Kidney (tissue), 22 donors: ENCODE measurements at places on chromosomes 2 and 18. TPM values are rescaled to one million over a fixed set of nuclear protein-coding genes. Genes with fewer than 3 reads are reported as not detected.

DNA sequence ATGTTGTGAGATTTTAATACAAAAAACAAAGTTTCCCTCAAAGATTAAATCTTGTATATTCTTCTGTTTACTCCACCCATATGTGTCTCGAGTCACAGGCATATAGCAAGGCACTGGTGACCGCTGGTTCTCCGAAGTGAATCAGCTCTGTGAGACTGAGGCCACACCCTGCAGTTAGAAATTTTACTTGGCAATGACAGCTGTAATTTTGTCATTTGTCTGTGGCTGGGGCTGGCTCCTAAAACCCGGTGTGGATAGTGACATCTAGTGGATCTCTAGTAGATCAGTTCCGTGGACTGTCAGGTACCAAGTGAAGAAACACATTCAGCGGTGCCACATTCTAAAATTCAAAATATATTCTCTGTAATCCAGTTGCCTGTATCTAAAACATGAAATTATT, 278.0 kb downstream of the NEDD4L start:
- peak; percentile 57 for DNase-seq

DNA sequence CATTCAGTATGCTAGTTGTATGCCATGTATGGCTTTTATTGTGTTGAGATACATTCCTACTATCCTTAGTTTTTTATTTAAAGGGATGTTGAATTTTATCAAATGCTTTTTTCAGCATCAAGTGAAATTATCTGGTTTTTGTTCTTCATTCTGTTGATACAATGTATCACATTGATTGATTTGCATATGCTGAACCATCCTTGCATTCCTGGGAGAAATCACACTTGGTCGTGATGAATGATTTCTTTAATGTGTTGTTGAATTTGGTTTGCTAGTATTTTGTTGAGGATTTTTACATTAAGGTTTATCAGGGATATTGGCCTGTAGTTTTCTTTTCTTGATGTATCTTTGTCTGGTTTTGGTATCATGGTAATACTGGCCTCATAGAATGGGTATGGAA, 49.7 kb downstream of the CD28 start:
- no peak for DNase-seq

- no peak for DNase-seq
These were observed 72.7 kb downstream of the CLIP4 start for GRCh38 chr2:29187926-29188325.

GRCh38 chr18:4854671-4855070, 342.4 kb downstream of the AKAIN1 start:
- DNase-seq, result no peak

DNA sequence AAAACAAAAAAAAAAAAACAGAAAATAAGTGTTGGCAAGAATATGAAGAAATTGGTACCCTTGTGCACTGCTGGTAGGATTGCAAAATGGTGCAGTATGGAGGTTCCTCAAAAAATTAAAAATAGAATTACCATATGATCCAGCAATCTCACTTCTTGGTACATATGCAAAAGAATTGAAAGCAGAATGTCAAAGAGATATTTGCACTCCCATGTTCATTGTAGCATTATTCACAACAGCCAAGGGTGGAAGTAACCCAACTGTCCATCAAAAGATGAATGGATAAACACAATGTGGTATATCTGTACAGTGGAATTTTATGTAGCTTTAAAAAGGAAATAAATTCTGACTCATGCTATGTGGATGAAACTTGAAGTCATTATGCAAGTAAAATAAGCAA, 72.8 kb upstream of the POU3F3 start:
- no peak for DNase-seq

DNA sequence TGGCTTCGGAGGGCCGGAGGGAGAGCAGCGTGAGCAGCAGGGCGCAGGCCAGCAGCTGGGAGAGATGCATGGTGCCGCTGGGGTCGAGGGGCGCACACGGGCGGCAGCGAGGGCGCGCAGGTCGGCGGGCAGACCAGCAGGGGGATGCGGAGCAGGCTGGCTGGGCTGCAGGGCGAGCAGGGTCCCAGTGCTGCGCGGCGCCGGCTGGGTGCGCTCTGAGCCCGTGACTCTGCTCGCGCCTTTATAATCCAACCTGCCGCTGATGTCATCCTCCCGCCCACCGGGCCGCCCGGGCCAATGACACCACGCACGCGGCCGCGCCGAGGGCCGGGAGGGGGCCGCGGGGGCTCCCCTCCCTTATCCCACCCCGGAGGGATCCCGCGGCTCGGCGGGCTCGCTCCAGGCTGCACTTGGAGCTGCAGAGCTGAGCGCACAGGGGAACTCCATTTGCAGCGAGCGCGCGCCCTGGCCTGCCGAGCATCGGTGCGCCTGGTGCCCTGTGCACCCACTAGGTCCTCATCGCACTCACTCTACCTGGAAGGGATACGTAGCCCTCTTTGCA, at the start of gene NPPC:
NPPC (minus strand) TSS at position 217 of the 562 bp plus-strand sequence; CDS start at position 70, 147 bp downstream.
- DNase-seq, result peak; percentile 86

GRCh38 chr2:177964892-177965291, 107.7 kb downstream of the PDE11A start:
- no peak for DNase-seq

DNA sequence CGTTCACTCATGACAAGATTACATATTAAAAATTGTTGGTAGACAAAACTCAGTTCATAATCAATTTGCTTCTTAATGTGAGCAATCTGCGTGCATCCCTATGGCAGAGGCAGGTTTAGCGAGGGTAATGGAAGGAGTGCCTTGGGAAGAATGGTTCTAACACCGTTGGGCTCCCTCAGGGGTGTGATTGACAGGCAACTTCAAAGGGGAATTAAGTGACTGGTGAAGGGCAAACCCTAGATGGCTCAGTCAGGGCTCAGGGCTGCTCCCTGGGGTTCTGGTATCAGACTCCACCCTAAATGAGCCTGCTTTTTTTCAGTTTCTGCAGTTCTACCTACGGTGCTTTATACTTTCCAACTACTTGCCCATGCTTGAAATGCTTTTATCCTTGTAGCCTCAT, 419.5 kb upstream of the CELF4 start:
- no peak for DNase-seq

- peak; percentile 28 for DNase-seq
These were observed 318.1 kb upstream of the HS6ST1 start for GRCh38 chr2:128636802-128637147.

DNA sequence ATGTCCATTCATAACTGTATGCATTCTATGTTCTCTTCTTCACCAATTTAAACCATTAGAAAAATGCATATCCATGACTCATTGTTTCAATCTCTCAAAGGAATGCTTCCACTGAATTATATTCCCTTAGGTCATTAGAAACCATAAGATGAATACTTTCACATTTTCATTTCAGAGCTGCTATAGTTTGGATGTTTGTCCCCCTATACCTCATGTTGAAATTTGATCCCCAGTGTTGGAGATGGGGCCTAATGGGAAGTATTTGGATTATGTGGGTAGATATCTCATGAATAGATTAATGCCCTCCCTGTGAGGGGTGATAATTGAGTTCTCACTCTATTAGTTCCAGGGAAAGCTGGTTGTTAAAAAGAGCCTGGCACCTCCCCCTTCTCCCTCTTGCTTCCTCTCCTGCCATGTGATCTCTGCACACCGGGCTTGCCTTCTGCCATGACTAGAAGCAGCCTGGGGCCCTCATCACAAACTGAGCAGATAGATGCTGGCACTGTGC, 35.7 kb downstream of the THUMPD2 start:
- no peak for DNase-seq

- no peak for DNase-seq
These were observed 804.5 kb upstream of the POU3F3 start for GRCh38 chr2:104049438-104049837.

DNA sequence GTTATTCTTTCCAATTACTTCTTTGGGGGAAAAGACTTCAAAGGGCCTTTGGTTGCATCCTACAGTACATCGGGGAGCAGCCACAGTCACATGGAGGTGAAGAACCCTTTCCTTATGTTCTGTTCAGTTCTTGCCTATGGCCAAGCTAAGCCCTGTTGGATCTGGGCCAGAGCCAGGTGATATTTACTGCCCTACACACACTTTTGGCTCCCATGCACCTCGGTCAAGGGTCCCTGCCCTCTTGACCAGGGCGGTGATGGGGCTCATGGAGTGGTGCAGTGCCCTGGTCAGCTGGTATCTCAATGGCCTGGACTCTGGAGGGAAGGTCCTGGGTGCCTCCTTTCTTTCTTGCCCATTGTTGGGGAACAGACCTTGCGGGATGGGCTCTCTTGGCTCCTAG, 98.7 kb downstream of the VAPA start:
- DNase-seq, result no peak

- no peak for DNase-seq
These were observed 9.6 kb upstream of the ALPK2 start for GRCh38 chr18:58638441-58638840.

GRCh38 chr2:68458981-68459380, 8.1 kb downstream of the FBXO48 start:
- no peak for DNase-seq

GRCh38 chr2:196066291-196067087, 2.1 kb downstream of the DNAH7 start:
- peak; percentile 52 for DNase-seq

GRCh38 chr18:36372903-36373311, 75.4 kb downstream of the FHOD3 start:
- DNase-seq, result no peak

DNA sequence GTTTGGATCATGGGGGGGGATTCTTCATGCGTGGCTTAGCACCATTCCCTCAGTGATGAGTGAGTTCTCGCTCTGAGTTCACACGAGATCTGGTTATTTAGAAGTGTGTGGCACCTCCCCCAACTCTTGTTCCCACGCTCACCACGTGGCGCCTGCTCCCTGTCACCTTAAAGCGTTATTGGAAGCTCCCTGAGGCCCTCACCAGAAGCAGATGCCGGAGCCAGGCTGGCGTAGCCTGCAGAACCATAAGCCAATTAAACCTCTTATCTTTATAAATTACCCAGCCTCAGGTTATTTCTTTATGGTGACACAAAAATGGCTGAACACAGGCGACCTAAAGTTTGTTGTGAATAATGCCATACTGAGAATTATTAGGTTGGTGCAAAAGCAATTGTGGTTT, 10.5 kb upstream of the MTCL1 start:
- DNase-seq, result no peak

GRCh38 chr18:69840001-69840400, 107.7 kb downstream of the CD226 start:
- no peak for DNase-seq

- no peak for DNase-seq
These were observed 125.5 kb upstream of the XIRP2 start for GRCh38 chr2:166762746-166763145.

DNA sequence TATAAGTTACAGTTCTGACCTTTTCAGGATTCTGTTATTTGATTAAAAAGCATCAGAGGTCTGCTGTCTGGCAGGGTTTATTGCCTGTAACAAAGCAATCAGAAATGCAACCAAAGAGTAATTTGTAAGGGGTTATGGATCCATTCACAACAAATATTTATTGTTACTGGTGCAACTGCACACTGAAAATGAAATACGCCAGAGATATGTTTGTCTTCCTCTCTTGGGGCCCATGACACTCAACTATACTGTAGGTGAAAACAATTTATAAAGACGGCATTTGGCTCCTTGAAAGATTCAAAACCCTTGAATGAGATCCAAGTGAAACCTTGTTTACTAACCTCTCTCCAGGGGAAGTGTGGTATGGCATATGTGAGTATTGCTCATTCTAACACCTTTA, 452.2 kb downstream of the MBD2 start:
- DNase-seq, result no peak

GRCh38 chr2:235463893-235464292, 29.9 kb upstream of the AGAP1 start:
- DNase-seq, result no peak

GRCh38 chr18:23735021-23735464, 45.8 kb downstream of the LAMA3 start:
- DNase-seq, result no peak

GRCh38 chr2:209471037-209471436, 47.2 kb downstream of the MAP2 start:
- DNase-seq, result no peak

- no peak for DNase-seq
These were observed 91.8 kb downstream of the LOXHD1 start for GRCh38 chr18:46565256-46565655.

DNA sequence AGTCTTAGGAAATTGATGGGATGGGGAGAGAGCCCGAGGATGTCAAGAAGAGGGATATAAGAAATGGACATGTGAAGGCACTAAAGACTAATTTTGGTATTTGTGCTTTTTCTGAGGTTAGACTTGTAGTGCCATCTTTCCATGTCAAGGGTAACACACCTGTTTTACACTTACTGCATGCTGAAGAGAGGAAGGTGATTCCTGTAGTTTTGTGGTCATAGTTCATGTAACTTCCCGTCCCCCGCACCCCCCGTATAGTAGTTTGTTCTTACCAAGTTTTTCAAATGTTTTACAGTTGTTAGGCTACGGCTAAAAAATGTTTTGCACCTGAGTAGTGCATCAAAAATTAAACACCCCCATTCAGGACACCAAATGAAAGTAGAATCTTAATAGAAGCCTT, 73.8 kb downstream of the CLIP4 start:
- DNase-seq, result no peak

DNA sequence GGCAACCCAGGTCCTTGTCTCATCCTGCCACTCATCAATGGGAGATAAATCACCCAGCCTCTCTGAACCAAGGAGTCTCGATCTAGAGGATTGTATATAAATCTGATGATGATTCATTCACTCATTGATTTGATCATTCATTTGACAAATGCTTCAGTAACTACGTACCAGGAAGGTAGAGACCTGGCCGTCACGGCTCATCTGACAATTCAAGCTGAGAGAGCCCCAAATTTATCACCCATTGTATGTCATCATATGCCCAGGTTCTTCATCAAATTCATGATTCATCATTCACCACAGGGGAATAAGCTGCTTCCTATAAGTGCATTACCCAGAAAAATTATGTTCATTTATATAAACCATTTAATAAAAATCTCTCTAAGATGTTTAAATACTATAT, 116.9 kb downstream of the FAM161A start:
- no peak for DNase-seq

GRCh38 chr18:23652232-23652631, 10.5 kb downstream of the ANKRD29 start:
- no peak for DNase-seq

Gene UBE2E3
- total RNA-seq, result 78.7 TPM

Gene LINC00305
- not detected for total RNA-seq

Gene WBP1
- total RNA-seq, result 83.9 TPM

Gene HOXD11
- total RNA-seq, result 15.9 TPM

Gene PCARE
- not detected for total RNA-seq

Gene ALK
- total RNA-seq, result 0.13 TPM

Gene SAG
- total RNA-seq, result not detected

Gene FTCDNL1
- total RNA-seq, result 3.4 TPM

Gene KDSR
- 73.5 TPM for total RNA-seq

Gene LRATD1
- total RNA-seq, result 17.3 TPM

Gene MC5R
- not detected for total RNA-seq

Gene ADAM23
- total RNA-seq, result 1.0 TPM

Gene SLC5A7
- 0.88 TPM for total RNA-seq

Gene DSC2
- total RNA-seq, result 19.8 TPM

Gene EVX2
- total RNA-seq, result not detected

Gene CAD
- 43.4 TPM for total RNA-seq

Gene MAB21L4
- total RNA-seq, result 6.1 TPM

Gene MEP1B
- not detected for total RNA-seq
